Progenitor cell of endocrine pancreas (in vitro differentiated cells): ENCODE measurements at places on chromosomes 5 and 9. TPM values are rescaled to one million over a fixed set of nuclear protein-coding genes. Genes with fewer than 3 reads are reported as not detected.
A peak's percentile ranks its signal among the peaks of the same experiment; 100 is the strongest.

DNA sequence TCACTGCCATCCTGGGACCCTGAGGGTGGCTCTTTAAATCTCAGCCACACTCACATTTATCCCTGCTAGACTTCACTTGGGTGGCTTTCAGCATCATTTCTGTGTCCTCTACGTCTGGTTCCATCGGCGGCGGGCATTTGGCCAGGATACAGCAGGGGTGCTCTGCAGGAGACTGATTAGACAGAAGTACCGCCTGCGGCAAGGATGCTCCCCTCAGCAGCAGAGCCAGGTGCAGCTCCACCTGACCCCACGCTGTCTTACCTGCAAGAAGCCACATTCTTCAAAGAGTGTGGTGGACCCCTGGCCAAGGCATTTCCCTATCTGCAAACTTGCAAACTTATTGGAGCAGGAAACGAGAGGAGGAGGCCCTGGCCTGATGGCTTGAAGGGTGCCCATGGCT, 309.8 kb upstream of the IRX4 start:
- H3K4me3 ChIP-seq, result no peak overlapping the region
- no peaks in the 10 kb centered on the region for H3K36me3 ChIP-seq
- H3K27ac ChIP-seq, result no peak overlapping the region
- DNase-seq, result peak; percentile 6
- no peaks in the 10 kb centered on the region for H3K4me1 ChIP-seq

Gene PCA3
- total RNA-seq, result 0.22 and 0.31 TPM in 2 replicates

Gene CD14
- total RNA-seq, result 0.36 TPM in 1 of 2 replicates, not detected in the other

DNA sequence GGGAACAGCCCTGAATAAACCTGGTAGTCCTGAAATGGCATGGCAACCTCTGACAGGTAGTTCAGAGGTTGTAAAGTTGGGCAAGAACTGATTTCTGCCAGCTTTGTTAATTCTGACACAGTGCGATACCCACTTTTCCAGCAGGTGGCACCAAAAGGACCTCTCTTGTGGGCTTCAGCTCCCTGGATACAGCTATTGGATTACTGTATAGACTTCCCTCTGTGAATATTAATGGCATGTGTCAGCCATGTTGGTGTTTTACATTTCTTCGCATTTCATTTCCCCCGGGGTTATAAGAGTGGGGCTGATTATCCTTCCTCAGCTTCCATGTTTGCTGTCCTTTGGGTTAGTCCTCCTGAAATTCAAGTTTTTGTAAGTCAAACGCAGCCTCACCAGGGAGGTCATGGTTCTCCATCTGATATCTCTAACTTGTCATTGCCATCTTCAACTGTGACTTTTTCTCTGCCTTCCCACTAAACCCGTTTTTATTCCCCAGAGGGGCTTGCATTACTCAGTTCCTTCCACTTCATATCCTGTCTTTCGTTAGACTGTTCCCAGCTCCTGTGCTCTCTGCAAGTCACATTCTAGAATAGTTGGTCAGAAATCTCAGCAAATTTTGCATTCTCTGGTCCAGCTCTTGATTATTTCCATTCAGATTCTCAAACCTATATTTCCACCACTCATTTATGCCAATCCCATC, 135.6 kb downstream of the LIFR start:
- H3K27me3 ChIP-seq, result peaks cover 8% of the 10 kb centered on the region
- H3K4me3 ChIP-seq, result no peak overlapping the region
- no peak overlapping the region for H3K27ac ChIP-seq
- peak; percentile 34 for DNase-seq
- H3K36me3 ChIP-seq, result no peaks in the 10 kb centered on the region

GRCh38 chr5:53105611-53106300, 3.8 kb downstream of the MOCS2 start:
- no peak overlapping the region for H3K27ac ChIP-seq
- H3K4me1 ChIP-seq, result peaks cover 20% of the 10 kb centered on the region
- no peak for DNase-seq
- peaks cover 13% of the 10 kb centered on the region for H3K36me3 ChIP-seq
- no peak overlapping the region for H3K4me3 ChIP-seq

DNA sequence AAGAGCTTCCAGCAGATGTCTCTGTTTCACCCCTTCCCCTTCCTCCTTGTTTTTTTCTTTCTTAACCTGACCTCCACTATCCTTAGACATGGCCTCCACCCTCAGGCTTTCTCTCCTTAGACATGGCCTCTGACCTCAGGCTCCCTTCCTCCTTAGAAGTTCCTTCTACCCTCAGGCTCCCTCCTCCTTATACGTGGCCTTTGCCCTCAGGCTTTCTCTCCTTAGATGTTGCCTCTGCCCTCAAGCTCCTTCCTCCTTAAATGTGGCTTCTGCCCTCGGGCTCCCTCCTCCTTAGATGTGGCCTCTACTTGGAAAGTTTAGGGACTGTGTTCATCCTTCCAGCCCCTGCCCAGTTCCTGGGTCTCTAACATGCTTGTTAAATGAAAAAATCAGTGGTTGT, 180.4 kb upstream of the S1PR3 start:
- no peak overlapping the region for H3K4me3 ChIP-seq
- H3K27me3 ChIP-seq, result no peaks in the 10 kb centered on the region
- peaks cover 3% of the 10 kb centered on the region for H3K4me1 ChIP-seq
- H3K27ac ChIP-seq, result no peak overlapping the region

GRCh38 chr5:169886033-169886432, 94.3 kb downstream of the INSYN2B start:
- H3K27me3 ChIP-seq, result peaks cover 12% of the 10 kb centered on the region
- DNase-seq, result no peak
- no peak overlapping the region for H3K27ac ChIP-seq
- peaks cover 2% of the 10 kb centered on the region for H3K4me1 ChIP-seq
- no peaks in the 10 kb centered on the region for H3K36me3 ChIP-seq

Gene PCSK1
- 1.9 and 2.0 TPM in 2 replicates for total RNA-seq

DNA sequence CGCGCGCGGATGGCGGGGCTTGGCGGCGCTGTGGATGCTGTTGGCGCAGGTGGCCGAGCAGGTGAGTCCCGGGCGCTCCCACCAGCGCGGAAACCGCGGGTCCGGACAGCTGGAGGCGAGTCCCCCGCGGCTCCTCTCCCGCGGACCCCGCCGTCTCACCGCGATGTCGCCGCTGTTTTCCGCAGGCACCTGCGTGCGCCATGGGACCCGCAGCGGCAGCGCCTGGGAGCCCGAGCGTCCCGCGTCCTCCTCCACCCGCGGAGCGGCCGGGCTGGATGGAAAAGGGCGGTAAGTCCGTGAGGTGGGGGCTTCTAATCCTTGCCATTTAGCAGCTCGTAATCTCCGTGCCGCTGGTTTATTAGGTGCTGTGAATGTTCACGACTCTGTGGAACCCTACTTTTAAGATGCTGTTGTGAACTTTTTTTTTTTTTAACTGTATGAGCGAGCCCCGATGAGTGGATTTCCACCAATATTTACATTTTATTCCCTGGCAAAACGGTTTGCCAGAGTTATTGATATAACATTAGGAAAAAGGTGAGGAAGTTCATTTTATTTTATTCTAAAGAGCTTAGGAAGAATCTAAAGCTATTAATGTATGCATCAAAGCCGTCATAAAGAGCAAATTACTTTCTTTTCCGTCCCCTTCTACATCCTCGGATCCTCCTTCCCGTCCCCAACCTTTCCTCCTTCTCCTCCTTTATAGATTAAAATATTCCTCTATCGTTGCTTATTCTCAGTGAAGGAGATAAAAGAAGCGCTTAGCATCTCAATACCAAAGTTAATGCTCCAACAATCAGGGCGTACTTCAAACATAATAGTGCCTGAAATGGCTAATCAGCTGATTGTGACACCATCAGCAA, 579 bp downstream of the ADAMTS16 start:
- peak overlapping the region; percentile 86 for H3K4me3 ChIP-seq
- no peaks in the 10 kb centered on the region for H3K27me3 ChIP-seq
- DNase-seq, result no peak
- H3K36me3 ChIP-seq, result peaks cover 26% of the 10 kb centered on the region
- H3K27ac ChIP-seq, result peak overlapping the region; percentile 69
- H3K4me1 ChIP-seq, result peaks cover 28% of the 10 kb centered on the region

Gene LCN1
- not detected in 2 replicates for total RNA-seq

DNA sequence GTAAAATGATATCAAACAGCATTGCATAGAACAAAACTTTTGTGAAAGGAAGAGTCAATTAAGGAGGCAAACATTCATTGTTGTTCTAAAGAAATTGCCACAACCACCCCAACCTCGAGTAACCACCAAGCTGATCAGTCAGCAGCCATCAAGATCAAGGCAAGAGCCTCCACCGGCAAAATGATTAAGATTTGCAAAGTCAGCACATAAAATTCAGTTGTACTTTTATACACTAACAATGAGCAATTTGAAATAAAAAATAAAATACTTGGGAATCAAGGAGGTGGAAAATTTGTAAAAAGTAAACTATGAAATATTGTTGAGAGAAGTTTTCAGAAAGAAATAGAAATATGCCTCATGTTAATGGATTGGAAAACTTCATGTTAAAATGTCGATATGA, 1118.5 kb downstream of the PTPRD start:
- H3K4me1 ChIP-seq, result peaks cover 4% of the 10 kb centered on the region
- H3K27me3 ChIP-seq, result no peaks in the 10 kb centered on the region
- H3K4me3 ChIP-seq, result no peak overlapping the region
- no peak for DNase-seq
- peaks cover 1% of the 10 kb centered on the region for H3K36me3 ChIP-seq

DNA sequence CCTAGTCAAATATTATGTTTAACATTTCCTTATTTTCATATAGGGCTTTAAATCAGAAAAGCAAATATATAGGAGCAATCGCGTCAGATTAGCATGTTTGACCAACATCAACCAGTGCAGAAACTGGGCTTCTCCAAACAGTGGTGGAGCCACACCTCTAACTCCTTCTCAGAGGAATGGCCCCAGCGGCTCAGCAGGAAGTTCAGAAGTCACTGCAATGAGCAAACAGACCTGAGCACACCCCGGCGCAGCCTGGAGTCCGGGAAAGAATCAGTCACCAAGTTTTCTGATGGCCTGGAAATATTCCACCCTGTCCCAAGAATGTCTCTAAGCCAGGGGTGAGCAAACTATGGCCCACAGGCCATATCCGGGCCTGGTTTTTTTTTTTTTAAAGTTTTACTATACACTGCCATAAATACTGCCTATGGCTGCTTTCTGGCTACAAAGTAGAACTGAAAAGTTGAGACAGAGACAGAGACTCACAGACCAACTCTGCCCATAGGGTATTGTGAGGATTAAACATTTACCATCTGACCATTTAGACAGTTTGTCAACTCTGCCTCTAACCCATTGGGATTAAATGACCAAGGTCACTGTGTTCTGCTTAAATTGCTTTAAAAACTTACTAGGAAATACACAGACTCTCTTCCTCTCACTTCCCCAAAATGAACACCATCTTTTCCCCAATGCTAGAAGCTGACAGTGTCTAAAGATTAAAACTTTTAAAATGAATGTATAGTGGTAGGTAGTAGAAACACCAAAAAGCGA, 5.4 kb downstream of the GOLM1 start:
- peaks cover 37% of the 10 kb centered on the region for H3K27me3 ChIP-seq
- peak overlapping the region; percentile 85 for H3K27ac ChIP-seq
- H3K36me3 ChIP-seq, result peaks cover 14% of the 10 kb centered on the region
- H3K4me3 ChIP-seq, result peak overlapping the region; percentile 57
- peaks cover 30% of the 10 kb centered on the region for H3K4me1 ChIP-seq

- no peak overlapping the region for H3K4me3 ChIP-seq
- H3K27ac ChIP-seq, result no peak overlapping the region
- DNase-seq, result no peak
- peaks cover 59% of the 10 kb centered on the region for H3K27me3 ChIP-seq
- H3K4me1 ChIP-seq, result no peaks in the 10 kb centered on the region
These were observed 80.0 kb downstream of the AK8 start for GRCh38 chr9:132797861-132798659.

GRCh38 chr5:131630208-131630962, 4.6 kb downstream of the RAPGEF6 start:
- H3K27ac ChIP-seq, result no peak overlapping the region
- H3K4me3 ChIP-seq, result no peak overlapping the region
- peaks cover 28% of the 10 kb centered on the region for H3K4me1 ChIP-seq
- DNase-seq, result no peak
- H3K27me3 ChIP-seq, result no peaks in the 10 kb centered on the region

GRCh38 chr5:175556794-175557193, 78.4 kb downstream of the SFXN1 start:
- no peak for DNase-seq
- H3K4me3 ChIP-seq, result no peak overlapping the region
- no peak overlapping the region for H3K27ac ChIP-seq
- peaks cover 7% of the 10 kb centered on the region for H3K27me3 ChIP-seq

Gene PCDHB16
- 11.9 and 14.3 TPM in 2 replicates for total RNA-seq

GRCh38 chr5:32843531-32843895, 132.4 kb downstream of the NPR3 start:
- H3K36me3 ChIP-seq, result no peaks in the 10 kb centered on the region
- H3K27ac ChIP-seq, result no peak overlapping the region
- no peak for DNase-seq
- peaks cover 3% of the 10 kb centered on the region for H3K27me3 ChIP-seq
- H3K4me1 ChIP-seq, result peaks cover 2% of the 10 kb centered on the region

Gene SPRY4
- 14.8 and 19.4 TPM in 2 replicates for total RNA-seq

- no peak overlapping the region for H3K4me3 ChIP-seq
- no peaks in the 10 kb centered on the region for H3K36me3 ChIP-seq
- no peak overlapping the region for H3K27ac ChIP-seq
- no peaks in the 10 kb centered on the region for H3K4me1 ChIP-seq
These were observed 636.2 kb upstream of the CCNG1 start for GRCh38 chr5:162801235-162801634.

DNA sequence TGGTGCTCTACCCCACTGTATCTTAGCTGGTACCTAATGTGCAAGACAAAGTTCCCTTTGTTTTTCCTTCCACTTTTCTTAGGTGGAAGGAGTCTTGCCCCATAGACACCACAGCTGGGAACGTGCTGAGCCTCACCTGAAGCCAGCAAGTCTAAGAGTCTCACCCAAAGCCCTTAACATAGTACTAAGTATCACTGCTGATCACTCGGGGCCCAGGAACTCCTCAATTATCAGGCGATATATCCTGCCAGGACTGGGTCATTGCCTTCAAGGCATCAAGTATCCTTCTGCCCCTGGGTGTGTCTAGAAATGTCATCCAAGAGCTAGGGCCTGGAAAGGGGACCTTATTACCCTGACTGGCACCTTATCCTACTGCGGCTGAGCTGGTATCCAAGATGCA, 123.9 kb downstream of the PTPRD start:
- H3K4me3 ChIP-seq, result no peak overlapping the region
- H3K36me3 ChIP-seq, result peaks cover 2% of the 10 kb centered on the region
- no peaks in the 10 kb centered on the region for H3K27me3 ChIP-seq
- H3K27ac ChIP-seq, result no peak overlapping the region

- H3K4me3 ChIP-seq, result peak overlapping the region; percentile 82
- no peak overlapping the region for H3K27ac ChIP-seq
- no peaks in the 10 kb centered on the region for H3K27me3 ChIP-seq
These were observed 530 bp downstream of the UCK1 start for GRCh38 chr9:131530546-131530919.

Gene OTP
- not detected in 2 replicates for total RNA-seq

Gene S1PR3
- total RNA-seq, result 1.6 and 1.7 TPM in 2 replicates
